ENCODE measurements at places on chromosomes 6 and 20. TPM values are rescaled to one million over a fixed set of nuclear protein-coding genes. Genes with fewer than 3 reads are reported as not detected.

The ZNF335 gene
- total RNA-seq, result 13.3 TPM

The BHLHE23 gene
- not detected for total RNA-seq

The GNRH2 gene
- 0.26 TPM for total RNA-seq

The ID1 gene
- 395 TPM for total RNA-seq

The TINAG gene
- not detected for total RNA-seq

The IL20RA gene
- total RNA-seq, result 0.12 TPM

The PRSS35 gene
- total RNA-seq, result 1.6 TPM

The EYS gene
- total RNA-seq, result under 0.01 TPM

The WFDC10A gene
- total RNA-seq, result not detected

Measured in aortic smooth muscle cell (primary cell).